ENCODE measurements at places on chromosomes 2 and 18. TPM values are rescaled to one million over a fixed set of nuclear protein-coding genes. Genes with fewer than 3 reads are reported as not detected.

Gene RNMT
- total RNA-seq = 31.2 TPM

GRCh38 chr2:179900655-179901054, 39.2 kb upstream of the ZNF385B start:
- DNase-seq = no peak

Gene NCL
- 318 TPM for total RNA-seq

- DNase-seq = no peak
These were observed 173.3 kb upstream of the SPRED2 start for GRCh38 chr2:65605743-65606058.

DNA sequence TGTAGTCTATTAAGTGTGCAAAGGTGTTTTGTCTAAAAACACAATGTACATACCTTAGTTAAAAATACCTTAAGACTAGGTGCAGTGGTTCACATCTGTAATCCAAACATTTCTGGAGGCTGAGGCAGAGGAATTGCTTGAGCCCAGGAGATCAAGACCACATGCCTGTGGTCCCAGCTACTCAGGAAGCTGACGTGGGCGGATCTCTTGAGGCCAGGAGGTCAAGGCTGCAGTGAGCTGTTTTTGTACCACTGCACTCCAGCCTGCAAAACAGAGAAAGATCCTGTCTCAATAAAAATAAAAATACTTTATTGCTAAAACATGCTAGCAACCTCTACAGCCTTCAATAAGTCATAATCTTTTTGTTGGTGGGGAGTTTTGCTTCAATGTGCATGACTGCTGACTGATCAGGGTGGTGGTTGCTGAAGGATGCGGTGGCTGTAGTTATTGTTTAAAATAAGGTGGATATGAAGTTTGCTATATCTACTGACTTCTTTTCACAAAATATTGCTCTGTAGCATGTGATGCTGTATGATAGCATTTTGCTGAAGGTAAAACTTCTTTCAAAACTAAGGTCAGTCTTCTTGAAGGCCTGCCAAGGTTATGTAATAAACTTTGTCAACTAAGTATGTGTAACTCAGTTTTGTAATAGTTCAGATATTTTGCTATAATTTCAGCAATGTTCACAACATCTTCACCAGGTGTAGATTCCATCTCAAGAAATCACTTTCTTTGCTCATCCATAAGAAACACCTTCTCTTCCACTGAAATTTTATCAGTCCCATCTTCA, 1238.0 kb upstream of the NRXN1 start:
- DNase-seq = no peak

DNA sequence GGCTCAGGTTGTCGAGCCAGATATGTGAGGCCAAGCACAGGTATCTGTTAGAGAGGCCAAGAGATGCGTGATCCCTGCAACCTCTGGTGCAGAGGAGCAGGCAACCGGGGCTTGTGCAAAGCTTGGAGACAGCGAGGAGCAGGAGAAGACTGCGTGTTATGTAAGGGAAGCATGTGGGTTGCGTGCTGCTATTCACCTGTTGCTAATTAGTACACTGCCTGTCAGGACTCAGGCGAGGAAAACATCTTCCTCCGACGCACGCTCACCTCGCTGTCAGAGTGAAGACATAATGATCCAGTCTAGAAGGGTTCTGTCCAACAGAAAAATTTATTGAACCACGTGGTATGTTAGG, 102.5 kb downstream of the HNRNPLL start:
- no peak for DNase-seq

DNA sequence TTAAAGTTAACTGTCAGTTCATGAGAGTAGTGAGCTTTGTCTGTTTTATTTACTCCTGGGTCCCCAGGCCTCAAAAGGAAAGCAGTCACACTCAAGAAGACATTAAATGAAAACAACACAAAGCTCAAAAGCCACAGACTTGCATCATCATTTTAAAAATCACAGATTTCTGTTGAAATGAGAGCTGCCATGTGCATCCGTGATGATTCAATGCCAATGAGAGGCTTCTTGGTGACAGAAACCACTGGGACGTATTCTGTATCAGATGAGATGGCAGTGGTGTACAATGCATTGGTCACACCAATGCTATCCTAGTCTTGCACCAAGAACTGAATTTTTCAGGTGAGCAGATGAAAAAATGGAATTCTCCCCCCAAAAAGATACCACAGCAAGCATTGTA, 204.8 kb downstream of the ANAPC1 start:
- DNase-seq = no peak

DNA sequence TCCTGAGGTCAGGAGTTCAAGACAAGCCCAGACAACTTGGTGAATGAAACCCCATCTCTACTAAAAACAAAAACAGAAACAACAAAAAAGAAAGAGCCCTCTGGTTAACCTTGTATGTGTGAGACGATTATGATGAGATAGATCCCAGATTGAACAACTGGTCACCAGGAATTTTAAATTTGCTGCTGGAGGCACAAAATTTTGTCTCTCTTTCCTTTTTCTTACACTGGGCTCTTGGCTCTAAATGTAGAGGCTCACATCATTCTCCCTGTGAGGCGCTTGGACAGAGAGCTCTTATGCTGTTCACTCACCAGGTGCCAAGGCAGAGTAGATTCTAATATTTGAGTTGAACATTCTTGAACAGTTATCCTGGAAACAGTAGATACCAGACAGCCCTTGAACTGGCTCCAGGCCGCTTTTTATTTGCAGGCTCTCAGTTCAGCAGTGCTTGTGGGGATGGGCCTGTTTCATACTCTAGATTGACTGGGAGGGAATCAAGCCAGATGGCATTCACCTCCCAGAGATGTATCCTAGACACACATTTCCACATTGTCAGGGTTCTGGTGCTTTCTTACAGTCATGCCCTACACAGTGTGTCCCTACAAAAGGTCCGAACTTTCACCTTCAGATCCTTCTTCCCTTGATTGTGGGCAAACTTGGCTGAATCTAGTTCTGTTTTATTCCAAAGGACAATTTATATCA, 1159.6 kb downstream of the RPIA start:
- no peak for DNase-seq

- no peak for DNase-seq
These were observed 35.9 kb downstream of the NCK2 start for GRCh38 chr2:105780606-105781005.

GRCh38 chr2:178859730-178860129, 52.5 kb upstream of the TTN start:
- DNase-seq = no peak

Gene AQP4
- total RNA-seq = 15.7 TPM

DNA sequence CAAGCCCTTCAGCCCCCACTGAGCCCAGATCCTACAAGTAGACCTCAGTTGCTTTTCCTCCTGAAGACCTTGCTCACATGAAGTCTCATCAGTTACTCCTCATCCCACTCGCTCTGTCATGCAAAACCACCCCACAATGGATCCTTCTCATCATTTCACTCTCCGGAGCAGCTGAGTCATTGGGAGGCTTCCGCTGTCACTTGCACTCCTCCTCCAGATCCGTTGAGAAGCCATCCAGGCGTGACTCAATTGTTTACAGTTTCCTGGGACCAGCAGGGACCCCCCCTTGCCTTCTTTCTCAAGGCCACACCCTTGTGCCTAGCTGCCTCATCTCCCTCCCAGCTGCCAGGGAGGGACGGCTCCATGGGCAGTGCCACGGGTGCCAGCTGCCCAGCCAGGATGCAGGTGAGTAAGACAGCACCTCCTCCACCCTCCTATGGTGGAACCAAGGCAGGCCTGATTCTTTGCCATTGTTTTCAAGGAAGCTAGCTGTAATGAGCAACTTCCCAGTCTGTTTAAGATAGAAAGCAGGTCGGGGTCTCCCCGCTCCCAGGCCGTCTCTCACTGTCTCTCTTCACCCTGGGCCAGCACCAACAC, 16.3 kb downstream of the GPR55 start:
- DNase-seq = no peak

- DNase-seq = no peak
These were observed 185.3 kb downstream of the ANKRD30B start for GRCh38 chr18:14933049-14933851.

Gene SPRED2
- 17.9 TPM for total RNA-seq

DNA sequence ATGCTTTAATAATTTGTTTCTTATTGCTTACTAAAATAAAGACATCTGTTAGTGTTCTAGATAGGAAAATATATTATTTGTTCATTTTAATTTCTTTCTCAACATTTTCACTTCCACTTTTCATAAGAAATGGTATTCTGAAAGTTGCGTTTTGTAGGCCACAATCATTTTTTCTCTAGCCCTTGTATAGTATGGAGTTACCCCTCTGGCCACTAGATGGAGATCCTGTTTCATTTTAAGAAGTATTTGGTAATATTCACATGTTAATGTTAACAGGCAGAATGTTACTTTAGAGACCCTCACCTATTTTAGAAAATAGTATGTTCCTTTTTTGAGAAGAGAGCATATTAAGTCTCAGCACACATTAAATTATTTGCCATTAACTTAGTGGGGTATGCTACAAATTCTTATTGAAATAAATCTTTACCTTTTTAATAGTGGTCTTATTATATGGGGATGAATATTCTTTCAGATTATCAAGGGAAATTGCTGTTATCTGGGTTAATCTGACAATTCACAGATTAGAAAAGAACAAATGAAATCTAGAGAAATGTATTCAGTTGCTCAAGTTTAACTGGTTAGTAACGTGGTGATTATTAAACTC, 73.9 kb upstream of the TTC27 start:
- no peak for DNase-seq

Gene DNAH7
- not detected for total RNA-seq

Gene TUBB8B
- not detected for total RNA-seq

DNA sequence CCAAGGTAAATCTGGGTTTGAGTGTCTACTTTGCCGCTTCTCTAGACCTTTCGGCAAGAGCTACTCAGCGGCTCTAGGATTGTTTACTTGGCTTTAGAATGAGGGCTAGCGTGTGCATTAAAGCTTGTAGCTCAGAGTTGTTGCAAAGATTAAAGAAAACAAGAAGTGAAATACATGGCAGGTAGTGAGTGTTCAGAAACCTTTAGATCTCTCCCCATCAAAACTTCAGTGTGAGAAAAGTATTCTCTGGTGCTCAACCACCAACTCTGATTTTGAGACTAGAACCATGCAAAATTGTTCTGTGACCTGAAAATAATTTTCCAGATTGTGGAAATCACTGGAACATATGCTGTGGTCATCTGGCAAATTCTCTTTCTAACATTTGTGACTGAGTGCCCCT, 512.0 kb downstream of the CMPK2 start:
- no peak for DNase-seq

GRCh38 chr2:152396763-152397162, 61.8 kb downstream of the FMNL2 start:
- DNase-seq = no peak

Gene SULT1C2
- 0.44 TPM for total RNA-seq

Gene ASB18
- 44.4 TPM for total RNA-seq

Gene MBOAT2
- total RNA-seq = 32.1 TPM

DNA sequence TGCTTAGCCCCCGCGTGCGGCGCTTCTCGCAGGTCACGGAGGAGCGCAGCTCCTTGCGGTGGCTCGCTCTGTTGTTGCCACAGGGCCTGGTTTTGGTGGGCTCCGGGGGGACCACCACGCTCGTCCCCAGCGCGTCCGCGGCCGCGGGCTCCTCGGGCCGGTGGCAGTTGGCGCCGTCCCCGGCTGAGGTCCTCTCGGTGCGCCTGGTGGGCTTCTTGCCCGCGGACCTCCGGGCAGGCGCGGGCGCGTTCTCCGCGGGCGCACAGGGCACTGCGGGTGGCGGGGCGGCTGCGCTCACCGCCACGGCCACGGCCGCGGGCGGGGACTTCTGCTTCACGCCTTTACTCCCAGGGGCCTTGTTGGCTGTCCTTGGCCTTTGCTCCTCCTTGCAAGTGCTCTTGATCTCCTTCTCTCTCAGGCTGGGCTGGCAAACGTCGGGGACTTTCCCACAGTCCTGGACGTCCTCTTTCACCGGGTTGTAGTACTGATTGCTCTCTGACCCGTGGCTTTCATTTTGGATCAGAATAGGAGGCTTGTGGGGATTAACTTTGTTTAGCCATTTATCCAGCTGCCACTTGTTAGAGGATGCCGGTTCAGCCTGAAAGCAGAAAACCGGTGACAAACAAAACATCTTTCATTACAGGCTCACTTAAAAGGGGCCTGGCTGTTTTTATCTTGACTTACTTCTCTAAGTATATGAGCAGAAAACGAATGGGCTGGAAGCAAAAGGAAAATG, 104.0 kb upstream of the REV1 start:
- DNase-seq = peak; percentile 42

- no peak for DNase-seq
These were observed 166.5 kb downstream of the MTX2 start for GRCh38 chr2:176435729-176436128.

DNA sequence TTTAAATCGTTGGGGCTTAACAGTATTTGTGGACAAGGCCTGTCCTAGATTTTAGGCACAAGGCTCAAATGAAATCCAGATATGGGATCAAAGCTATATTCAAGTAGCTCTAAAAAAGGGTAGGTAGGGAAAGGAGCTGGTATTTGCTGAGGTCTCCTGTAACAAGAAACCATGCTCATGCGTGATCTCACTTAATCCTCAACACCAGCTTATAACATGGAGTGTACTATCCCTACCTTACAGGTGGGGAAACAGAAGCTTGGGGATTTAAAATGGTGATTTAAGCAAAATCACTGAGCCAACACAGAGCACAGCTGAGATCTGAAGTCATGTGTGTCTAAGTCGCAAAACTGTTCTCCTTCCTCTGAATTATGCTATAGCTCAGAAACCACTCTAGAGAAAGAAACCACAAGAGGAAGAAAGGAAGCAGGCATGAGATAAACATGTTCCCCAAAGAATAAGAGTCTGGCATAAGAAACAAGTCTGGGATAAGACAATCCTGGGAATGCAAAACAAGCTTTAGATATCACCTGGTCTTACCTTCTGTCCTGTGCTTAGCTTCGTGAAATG, 43.1 kb downstream of the CYRIA start:
- DNase-seq = no peak

All from heart left ventricle (tissue), 16 donors.